ENCODE measurements at places on chromosomes 5 and 9. TPM values are rescaled to one million over a fixed set of nuclear protein-coding genes. Genes with fewer than 3 reads are reported as not detected.

- no peak for DNase-seq
Observed at GRCh38 chr5:6159832-6160430, 218.4 kb downstream of the MED10 start.

Gene CD180
- total RNA-seq, result not detected

Gene PCDHB12
- 0.19 TPM for total RNA-seq

Gene C9orf152
- total RNA-seq, result not detected

- no peak for DNase-seq
Observed at GRCh38 chr9:87346061-87346665, 151.5 kb upstream of the DAPK1 start.

Gene ANKRD20A1
- total RNA-seq, result 0.58 TPM

Gene LAMC3
- total RNA-seq, result 0.12 TPM

Gene SV2C
- total RNA-seq, result not detected

GRCh38 chr5:154761046-154761736, 6.0 kb downstream of the LARP1 start:
- DNase-seq, result no peak

GRCh38 chr5:126015235-126016181, 407.7 kb upstream of the GRAMD2B start:
- DNase-seq, result no peak

Gene ZBED3
- total RNA-seq, result 7.1 TPM

- DNase-seq, result no peak
Observed at GRCh38 chr5:171773106-171773505, 12.5 kb upstream of the SMIM23 start.

GRCh38 chr9:101567725-101568350, 26.9 kb downstream of the PPP3R2 start:
- DNase-seq, result no peak

GRCh38 chr9:16075696-16076095, 522.9 kb downstream of the CCDC171 start:
- DNase-seq, result no peak

DNA sequence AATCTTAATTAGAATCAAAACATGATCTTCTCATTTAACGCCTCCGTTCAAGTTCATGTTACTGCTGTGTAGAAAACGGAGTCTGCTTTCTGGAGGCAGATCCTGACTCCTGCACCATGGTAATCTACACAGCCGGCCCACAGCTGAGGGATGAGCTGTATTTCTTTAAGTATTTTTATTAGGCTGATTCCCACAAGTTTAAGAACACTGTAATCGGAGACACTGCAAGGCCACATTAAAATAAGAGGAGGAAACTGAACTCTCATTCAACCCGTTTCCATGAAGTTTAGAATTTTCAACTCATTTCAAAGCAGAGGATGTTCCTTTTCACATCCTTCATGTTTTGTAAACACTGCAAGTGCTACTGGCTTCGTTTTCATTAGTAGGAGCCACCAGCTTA, 372.2 kb downstream of the NFIB start:
- no peak for DNase-seq

- no peak for DNase-seq
Observed at GRCh38 chr9:36025746-36026145, 11.0 kb upstream of the RECK start.

DNA sequence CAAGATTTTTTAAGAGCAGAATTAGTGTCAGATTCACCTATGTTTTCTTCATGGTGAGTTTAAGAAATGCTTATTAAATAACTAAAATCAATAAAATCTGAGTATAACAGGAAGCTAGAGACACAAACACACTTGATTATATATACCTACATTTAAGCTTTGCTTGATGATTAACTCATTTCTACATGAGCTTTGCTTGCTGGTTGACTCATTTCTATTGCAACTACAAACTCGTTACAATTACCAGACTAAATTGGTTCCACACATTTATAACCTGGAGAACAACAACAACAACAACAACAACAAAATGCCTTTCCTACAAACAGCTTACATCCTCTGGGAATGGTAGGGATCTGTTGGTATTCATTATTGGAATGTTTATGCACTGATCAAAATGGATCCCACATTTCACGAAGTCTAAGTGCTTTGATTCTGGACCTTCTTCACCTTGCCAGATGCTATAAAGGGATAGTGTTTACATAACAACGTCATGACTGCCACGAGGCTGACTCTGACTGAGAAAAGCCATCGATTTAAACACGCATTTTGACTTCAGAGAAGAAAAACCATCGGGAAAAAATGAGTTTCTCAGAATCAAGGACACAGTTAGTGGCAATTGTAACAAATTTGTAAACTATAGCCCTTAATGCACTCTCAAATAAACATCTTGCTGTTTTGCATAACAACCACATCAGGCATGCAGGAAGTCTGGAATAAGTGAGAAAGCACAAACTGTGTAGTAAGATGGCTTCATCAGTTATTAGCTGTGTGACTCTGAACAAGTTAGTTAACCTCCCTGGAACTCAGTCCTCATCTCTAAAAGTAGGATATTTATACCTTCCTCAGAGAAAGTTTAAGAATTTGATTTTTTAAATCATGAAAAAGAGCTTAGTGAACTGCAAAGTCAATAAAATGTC, 49.8 kb downstream of the RASEF start:
- no peak for DNase-seq

- DNase-seq, result no peak
Observed at GRCh38 chr9:134252084-134252830, 74.0 kb upstream of the RXRA start.

DNA sequence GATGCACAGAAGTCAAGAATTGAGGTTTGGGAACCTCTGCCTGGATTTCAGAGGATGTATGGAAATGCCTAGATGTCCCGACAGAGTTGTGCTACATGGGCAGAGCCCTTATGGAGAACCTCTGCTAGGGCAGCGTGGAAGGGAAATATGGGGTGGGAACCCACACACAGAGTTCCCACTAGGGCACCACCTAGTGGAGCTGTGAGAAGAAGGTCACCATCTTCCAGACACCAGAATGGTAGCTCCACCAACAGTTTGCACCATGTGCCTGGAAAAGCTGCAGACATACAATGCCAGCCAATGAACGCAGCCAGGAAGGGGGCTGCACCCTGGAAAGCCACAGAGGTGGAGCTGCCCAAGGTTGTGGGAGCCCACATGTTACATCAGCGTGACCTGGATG, 104.5 kb downstream of the STK32A start:
- DNase-seq, result no peak

GRCh38 chr5:80973027-80973426, 12.9 kb downstream of the RASGRF2 start:
- no peak for DNase-seq

GRCh38 chr9:96061293-96061987, 185.9 kb downstream of the ERCC6L2 start:
- DNase-seq, result no peak

Gene SPOCK1
- 24.4 TPM for total RNA-seq

- no peak for DNase-seq
Observed at GRCh38 chr5:133114933-133115310, 63.1 kb downstream of the HSPA4 start.

- no peak for DNase-seq
Observed at GRCh38 chr9:136765041-136765440, 723 bp upstream of the LCN15 start.

DNA sequence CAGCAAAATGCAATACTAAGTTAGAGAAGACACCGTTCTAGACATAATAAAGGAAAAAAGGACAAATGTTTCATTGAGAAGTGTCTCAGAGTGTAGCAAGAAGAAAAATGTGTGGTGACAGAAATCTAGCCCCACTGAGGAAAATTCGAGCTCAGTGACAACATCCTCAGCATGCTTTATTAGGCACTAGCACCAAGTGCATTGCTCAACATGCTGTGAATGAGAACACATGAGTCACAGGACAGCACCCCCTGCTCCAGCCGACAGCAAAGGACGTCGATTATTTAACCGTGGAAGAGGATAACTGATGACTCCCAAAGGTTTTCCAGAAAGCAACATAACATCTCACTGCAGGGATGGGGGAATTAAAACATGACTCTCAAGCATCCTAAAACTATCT, 182.7 kb downstream of the GNAQ start:
- DNase-seq, result no peak

All from glomerular endothelial cell (primary cell).